ENCODE measurements at places on chromosomes 4 and X.

DNA sequence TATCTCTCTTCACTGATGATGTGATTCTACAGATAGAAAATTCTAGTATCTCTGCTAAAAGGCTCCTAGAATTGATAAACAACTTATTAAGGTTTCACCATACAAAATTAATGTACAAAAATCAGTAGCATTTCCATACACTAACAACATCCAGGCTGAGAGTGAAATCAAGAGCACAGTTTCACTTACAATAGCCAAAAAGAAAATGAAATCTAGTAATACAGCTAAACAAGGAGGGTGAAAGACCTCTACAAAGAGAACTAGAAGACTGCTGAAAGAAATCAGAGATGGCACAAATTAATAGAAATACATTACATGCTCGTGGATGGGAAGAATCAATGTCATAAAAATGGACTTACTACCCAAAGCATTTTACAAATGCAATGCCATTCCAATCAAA lies 751.9 kb downstream of the FSTL5 start:
- no peak for DNase-seq

GRCh38 chr4:123346951-123347350 lies 49.6 kb upstream of the SPRY1 start:
- no peak for DNase-seq

DNA sequence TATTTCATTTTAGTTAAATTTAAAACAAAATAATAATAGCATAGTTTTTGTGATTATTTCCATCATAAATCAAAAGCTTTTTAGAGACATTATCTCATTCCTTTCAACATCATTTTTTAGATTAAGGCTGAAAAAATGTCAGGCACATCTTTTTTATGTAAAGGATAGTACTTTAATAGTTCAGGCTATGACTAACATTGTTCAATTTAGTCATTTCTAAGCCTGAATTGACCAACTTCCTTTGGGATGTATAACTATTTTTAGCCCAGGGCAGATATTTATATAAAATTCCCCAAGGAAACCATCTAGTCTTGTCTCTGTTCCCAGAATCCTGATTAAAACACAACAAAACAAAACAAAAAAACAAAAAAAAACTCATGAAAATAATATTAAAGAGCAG lies 145.6 kb upstream of the PCDH18 start:
- no peak for DNase-seq

- no peak for DNase-seq
Observed at GRCh38 chr4:8394061-8394519, 46.4 kb downstream of the ACOX3 start.

GRCh38 chr4:2795893-2796848 lies 3.3 kb downstream of the SH3BP2 start:
- DNase-seq: no peak

DNA sequence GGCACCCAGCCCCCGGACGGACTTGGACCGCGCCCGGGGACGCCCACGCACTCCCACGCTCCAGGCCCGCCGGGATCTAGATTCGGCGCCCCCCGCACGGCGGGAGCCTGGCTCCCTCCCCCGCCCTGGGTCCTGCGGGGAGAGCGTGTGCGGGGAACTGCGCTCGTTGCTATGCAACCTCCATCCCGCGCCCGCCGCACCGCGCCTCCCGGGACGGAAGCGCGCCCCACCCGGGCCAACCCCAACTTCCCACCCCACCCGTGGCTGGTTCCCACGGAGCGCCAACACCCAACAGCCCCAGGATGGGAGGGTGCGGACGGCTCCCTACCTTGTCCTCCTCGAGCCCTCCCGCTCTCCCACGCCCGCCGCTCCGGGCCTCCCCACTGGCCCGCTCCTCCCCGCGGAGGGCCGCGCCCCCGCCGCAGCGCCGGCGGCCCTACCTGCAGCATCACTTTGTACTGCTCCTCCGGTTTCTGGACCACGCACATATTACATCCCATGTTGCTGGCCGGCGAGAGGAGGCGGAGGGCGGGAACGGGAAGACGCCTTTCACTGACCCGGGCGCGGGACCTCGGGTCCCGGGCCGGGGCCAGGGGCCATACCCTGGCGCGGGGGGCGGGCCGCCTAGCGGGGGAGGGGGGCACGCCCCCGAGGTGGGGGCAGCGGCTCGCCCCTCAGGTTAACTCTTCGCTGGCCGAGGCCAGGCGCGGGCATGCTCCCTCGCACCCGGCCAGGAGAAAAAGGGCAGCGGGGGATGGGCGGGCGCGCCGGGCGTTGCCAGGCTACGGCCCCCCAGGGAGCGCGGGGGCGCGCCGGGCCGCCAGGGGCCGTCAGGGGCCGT lies at the start of gene PDZD4:
Gene PDZD4 (minus strand): TSS at position 746 of the 841 bp plus-strand sequence. CDS start 246 bp downstream, at position 500.
- DNase-seq: no peak

- no peak for DNase-seq
Observed at GRCh38 chrX:18875256-18875878, 108.5 kb downstream of the PHKA2 start.

GRCh38 chr4:89398146-89398545 lies 90.5 kb upstream of the GPRIN3 start:
- DNase-seq: no peak

- DNase-seq: no peak
Observed at GRCh38 chr4:164485136-164485535, 268.8 kb upstream of the SMIM31 start.

GRCh38 chrX:57104921-57105398 lies 16.4 kb downstream of the SPIN2B start:
- DNase-seq: no peak

- no peak for DNase-seq
Observed at GRCh38 chrX:118536204-118536603, 40.6 kb downstream of the DOCK11 start.

DNA sequence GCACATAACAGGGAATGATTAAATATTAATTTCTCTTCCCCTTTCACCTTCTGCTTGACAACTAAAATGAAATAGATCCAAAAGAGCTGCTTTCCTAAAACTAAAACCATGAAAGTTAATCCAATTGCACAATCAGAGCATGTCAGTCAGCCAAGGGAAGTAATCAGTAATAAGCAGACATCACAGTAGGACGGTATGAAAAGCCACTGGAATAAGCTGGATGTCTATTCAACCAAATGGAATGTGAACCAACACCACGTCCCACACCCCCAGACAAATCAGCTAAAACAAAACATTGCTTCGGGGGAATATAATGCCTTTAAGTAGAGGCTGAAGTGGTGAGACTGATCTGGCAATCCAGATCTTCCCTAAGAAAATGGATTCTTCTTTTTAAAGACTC lies 859.4 kb upstream of the FTHL17 start:
- no peak for DNase-seq

- no peak for DNase-seq
Observed at GRCh38 chr4:40559585-40560465, 69.8 kb downstream of the RBM47 start.

- no peak for DNase-seq
Observed at GRCh38 chr4:6845027-6845426, 62.5 kb downstream of the KIAA0232 start.

- DNase-seq: no peak
Observed at GRCh38 chr4:119550857-119551532, 77.6 kb downstream of the PDE5A start.

DNA sequence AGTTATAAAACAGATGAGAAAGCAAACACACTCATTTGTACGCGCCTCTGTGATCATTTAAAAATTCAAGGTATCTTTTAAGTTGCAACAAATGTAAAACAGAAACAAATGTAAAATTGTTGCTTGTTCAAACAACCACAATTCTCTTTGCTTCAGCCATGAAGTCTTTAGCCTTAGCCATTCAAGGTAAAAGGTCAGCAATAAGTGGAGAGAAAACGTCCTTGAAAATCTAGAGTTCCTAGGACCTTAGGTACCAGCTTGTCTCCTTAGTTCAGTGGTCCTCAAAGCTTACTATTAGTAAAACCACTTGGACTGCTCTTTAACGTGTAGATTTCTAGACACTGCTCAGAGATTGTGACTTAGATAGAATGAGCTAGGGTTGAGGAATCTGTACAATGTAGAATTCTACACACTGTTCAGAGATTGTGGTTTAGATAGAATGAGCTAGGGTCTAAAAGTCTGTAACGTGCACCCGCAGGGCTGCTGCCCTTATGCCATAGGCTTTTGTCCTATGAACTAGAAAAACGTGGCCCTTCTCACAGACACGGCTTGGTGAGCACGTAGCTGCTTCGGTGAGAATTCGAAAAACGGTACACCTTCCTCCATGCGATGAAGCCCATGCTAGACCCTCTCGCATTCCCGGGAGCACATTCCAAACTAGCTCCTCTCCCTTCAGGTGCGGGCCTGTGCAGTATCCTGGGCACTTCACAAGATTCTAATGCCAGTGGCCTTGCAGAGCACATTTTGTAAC lies 1.7 kb downstream of the PLAC8 start:
- no peak for DNase-seq

- DNase-seq: no peak
Observed at GRCh38 chrX:48028091-48028490, 21.3 kb downstream of the SPACA5 start.

GRCh38 chr4:141637565-141637964 lies 1.2 kb downstream of the IL15 start:
- no peak for DNase-seq

GRCh38 chrX:67290489-67291220 lies 253.2 kb upstream of the AR start:
- no peak for DNase-seq

DNA sequence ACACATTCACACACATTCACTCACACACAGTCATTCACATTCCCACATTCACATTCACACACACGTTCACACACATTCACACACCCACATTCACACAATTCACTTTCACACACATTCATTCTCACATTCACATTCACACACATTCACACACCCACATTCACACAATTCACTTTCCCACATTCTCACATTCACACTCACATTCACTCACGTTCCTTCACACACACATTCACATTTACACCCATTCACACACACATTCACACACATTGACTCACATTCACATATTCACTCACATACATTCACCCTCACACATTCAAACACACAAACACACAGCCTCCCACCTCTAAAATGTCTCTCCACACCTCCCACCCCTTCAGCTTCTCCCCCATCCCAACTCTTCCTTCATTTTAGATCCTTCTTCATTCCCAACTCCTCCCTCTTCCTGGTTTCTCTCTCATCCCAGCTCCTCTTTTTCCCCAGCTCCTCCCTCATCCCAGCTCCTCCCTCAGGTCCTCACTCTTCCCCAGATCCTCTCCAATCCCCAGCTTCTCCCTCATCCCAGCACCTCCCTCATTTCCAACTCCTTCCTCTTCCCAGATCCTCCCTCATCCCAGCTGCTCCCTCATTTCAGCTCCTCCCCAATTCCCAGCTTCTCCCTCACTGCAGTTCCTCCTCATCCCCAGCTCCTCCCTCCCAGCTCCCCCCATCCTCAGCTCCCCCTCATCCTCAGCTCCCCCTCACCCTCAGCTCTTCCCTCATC lies 111.0 kb downstream of the FAM53A start:
- no peak for DNase-seq

- no peak for DNase-seq
Observed at GRCh38 chr4:122842392-122842791, 15.8 kb downstream of the FGF2 start.

GRCh38 chr4:186078981-186079638 lies 10.2 kb downstream of the TLR3 start:
- no peak for DNase-seq

DNA sequence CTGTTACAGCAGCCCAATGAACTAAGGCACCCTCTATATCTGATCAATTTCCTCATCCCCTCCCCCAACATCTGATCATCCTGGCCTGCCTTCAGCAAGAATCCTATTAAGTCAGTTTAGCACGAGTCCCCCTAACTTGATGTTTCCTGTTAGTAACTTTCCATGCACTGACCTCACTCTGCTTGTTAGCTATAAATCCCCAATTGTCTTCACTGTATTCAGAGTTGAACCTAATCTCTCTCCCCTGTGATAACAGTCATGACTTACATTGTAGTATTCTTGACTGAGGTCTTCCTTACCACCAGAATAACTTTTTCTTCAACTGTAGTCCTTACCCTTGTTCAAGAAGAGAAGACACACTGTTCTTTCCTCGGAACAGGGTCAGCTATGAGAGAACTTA lies 8.5 kb downstream of the ANXA5 start:
- DNase-seq: no peak

DNA sequence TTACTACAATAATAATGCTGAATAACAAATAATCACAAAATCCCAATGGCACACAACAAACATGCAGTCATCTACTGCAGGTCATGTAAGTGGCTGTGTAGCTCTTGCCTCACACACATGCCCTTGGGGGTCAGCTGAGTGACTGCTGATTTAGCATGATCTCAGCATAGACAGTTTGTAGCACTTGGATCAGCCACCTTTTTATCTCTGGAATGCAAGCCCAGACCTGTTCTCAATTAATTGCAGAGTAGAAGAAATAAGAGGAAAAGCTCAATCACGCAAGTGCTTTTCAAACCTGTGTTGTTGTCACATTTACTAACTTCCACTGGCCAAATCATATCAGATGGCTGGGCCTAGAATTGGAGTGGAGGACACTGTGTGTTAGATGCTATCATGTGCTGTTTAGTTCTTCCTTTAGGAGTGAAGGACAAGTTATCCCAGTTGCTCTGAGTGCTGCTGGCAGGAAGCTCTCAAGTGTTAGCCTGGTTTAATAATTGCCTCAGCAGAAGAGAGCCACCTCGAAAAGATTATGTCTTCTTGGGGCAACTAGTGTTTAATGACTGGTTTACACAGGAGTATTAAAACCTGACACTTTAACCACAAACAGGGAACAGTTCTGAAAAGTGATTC lies 128.3 kb upstream of the EPHA5 start:
- DNase-seq: no peak

- DNase-seq: no peak
Observed at GRCh38 chrX:86148594-86148993, 343 bp downstream of the DACH2 start.

DNA sequence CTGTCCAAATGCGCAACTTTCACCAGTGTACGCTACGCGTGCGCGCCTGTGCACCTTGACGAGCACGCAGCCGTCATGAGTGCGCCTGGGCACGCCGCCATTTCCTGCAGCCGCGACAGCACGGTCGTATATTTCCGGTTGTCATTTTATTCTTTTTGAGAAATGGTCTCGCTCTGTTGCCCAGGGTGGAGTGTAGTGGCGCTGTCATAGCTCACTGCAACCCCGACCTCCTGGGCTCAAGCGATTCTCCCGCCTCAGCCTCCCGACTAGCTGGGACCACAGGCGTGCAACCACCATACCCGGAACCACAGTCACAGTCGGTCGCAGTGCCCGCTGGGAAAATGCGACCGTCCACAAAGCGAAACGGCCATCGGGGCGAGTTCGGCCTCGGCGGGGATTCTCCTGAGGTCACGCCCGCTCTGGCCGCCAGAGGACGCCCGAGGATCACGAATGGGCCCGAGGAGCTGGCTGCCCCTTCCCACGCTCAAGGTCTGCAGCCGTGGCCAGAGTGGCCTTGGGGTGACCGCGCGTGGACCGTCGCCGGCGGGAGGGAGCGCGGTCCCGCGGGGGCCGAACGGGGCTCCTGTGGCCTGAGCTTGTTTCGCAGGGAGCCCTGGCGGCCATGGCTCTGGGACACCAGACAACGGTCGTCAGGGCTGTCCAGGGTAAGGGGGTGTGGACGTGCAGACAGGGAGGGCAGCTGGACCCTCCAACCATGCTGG lies 23.7 kb upstream of the PNMA3 start:
- DNase-seq: peak; percentile 19

- no peak for DNase-seq
Observed at GRCh38 chr4:64353904-64354303, 55.3 kb downstream of the TECRL start.
